Stimulated activated CD8-positive, alpha-beta memory T cell treated with anti-CD3 and anti-CD28 coated beads, Interleukin-2, amount 100 ng/mL, for 48 hours (primary cell): ENCODE measurements at places on chromosomes 2 and 18.

GRCh38 chr2:209913786-209914345 lies 88.6 kb upstream of the RPE start:
- DNase-seq, result no peak

DNA sequence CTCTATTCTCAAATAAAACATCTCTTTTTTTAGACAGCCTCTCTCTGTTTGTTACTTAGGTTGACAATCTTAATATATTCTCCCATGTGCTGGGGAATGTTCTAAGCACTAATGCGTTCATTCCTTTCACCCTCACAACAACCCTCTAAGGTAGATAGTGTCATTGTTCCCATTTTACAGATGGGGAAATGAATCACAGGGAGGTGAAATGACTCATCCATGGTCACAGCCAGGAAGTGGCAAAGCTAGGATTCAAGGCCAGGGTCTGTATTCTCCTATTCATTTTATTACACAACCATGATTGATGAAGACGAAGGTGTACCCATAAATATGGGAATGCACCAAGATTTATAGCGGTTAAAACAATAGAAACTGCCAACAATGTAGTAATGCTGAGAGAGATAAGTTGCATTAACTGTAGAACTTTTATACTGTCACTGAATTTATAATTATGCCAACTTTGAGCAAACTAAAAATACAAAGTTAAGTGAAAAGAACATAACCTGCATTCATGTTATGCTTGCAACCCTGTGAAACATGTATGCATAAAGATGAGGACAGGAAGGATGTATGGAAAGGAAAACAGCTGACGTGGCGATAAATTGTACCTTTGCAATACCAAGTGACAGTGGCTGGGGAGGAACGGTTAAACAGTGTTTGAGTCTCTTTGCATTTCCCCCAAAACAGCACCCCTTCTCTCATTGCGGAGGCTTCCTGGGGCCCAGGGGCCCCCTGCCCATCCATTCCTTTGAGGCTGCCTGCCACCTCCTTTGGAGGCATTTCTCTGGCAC lies 257.7 kb upstream of the AGAP1 start:
- DNase-seq, result no peak

- no peak for DNase-seq
These were observed 31.7 kb downstream of the UBE2F start for GRCh38 chr2:237998530-237998929.

- no peak for DNase-seq
These were observed 69.6 kb upstream of the COL5A2 start for GRCh38 chr2:189249171-189249570.

GRCh38 chr2:208698114-208698513 lies 291.5 kb downstream of the PTH2R start:
- DNase-seq, result no peak

DNA sequence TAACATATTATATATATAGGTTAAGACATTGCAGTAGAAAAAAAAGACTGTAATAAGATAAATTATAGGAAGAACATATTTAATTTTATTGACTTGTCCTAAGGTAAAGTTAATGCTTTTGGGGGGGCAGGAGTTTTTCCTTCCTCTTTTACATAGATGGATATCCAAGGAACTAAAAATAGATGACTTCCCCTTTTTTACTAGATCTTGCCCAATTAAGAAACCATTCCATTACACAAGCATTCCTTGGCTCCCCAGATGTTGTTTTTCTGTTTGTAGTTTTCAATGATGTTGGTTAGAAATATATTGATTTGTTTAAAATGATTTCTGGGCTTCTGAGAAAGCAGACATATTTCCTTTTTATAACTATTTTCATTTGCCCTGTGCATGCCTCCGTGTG lies 22.4 kb upstream of the PMAIP1 start:
- DNase-seq, result no peak

DNA sequence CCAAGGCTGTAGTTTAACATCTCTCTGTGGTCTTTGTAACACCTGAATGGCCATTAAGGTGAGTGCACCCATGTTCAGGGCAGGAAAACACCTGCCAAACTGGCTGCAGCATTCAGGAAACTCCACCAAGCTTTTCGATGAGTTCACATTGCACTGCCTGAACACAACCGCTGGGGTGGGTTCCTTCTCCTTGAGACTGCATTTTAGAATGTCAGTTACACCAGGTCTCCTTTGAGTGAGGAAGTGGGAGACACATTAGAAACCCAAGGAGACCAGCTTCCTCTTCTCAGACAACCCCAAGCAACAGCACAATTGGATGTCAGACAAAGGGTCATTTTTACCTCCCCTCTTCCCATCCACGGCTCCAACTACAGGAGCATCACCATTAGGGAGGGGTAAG lies 35.2 kb downstream of the CYRIA start:
- no peak for DNase-seq

- DNase-seq, result no peak
These were observed 27.9 kb downstream of the PUM2 start for GRCh38 chr2:20322527-20323300.

- no peak for DNase-seq
These were observed 610.6 kb downstream of the IRS1 start for GRCh38 chr2:226189061-226189460.

- no peak for DNase-seq
These were observed 26.6 kb downstream of the MYL1 start for GRCh38 chr2:210288408-210288807.

GRCh38 chr2:30565851-30566358 lies 118.9 kb downstream of the LCLAT1 start:
- DNase-seq, result no peak

DNA sequence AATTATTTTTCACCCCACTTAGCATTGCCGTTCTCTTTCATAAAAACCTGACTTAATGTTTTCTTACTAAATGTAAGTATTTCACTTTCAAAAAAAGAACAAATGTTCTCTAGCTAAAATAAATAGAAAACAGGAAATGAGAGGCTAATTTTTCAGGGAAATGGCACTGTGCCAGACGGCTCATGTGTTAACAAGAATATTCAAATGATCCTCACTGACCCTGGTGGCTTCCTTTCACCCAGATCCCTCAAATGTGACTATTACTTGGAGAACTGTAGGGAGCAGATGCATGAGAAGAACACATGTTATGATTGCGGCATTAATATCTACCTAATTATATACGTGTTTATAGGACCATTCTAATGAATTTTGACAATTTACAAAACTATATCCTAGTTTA lies 827.7 kb downstream of the SOCS6 start:
- DNase-seq, result no peak

GRCh38 chr2:137991078-137991477 lies 26.8 kb downstream of the HNMT start:
- DNase-seq, result no peak

- DNase-seq, result no peak
These were observed 278.9 kb downstream of the TSN start for GRCh38 chr2:122034344-122034743.

GRCh38 chr2:106546391-106546990 lies 59.3 kb downstream of the CD8B2 start:
- DNase-seq, result no peak

GRCh38 chr2:211439011-211439410 lies 882.6 kb downstream of the CPS1 start:
- no peak for DNase-seq

DNA sequence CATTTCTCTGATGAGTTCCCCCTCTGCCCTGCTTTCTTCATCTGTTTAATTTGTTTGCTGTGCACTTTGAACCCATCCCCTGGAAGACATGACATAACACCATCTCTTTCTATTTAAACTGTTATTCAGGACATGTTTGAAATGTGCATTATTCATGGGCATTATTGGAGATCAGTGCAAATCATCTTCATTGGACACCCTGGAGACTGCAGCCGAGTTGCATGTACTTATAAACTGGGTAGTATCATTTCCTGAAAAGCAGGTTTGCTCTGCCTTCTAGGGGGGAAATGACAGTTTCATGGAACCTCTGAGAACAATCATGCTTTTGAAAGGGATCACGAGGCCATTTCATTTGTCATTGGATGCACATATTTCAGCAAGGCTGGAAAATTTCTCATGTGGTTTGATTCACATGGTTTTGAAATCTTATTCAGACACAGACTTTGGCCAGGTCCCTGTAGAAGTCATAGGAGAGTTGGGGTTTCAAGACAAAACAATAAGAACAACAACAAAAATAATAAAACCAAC lies 462.8 kb upstream of the MEX3C start:
- no peak for DNase-seq

DNA sequence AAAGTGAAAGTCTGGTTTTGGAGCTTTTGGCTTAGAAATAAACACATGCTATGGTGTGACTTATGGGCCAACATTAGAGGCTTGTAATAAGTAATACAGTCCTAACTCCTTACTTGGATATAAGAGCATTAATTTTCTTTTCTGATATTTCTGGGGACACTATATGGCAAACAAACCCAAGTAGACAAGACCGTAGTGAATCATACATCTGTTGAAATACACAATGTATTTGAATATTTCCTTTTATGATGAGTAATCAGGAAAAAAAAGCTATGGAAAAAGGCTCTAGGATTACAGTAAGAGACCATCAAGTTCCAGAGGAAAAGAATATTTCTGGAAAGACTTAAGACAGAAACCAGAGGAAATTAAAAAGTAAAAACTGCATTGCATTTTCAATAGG lies 146.0 kb upstream of the CYP26B1 start:
- no peak for DNase-seq

DNA sequence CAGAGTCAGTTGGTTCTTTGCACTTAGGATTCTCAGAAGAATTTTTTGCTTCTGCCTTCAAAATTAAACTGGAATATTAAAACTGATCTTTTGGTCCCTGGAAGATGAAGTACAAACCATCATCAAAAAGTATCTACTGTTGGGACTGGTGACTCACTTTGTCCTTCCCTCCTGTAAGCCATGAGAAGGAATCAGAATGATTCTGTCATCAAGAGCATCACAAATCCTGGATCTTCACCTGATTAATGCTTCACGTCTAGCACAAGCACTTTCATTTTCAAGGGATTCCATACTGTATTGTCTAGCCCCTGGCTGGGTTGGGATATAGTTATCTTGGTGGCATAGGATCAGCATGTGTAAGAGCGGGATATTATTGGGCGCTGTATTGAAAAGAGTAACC lies 69.3 kb upstream of the CYP1B1 start:
- no peak for DNase-seq

DNA sequence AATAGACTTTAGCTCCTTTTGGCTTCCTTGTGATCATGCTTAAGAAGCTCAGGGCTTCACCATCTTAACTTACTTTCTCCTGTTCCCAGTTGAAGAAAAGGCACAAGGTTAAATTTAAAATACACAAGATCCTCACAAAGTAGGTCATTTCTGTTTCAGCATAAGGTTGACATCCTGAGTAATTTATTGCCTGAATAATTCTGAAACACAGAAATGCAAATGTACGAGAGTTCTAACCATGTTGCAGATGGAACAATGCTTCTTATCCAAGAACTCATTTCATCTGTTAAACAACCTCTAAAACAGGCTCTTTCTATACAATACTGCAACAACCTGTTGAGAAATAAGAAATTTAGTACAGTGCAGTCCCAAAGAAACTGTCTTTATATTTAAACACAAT lies 395.2 kb downstream of the BCL11A start:
- DNase-seq, result no peak

DNA sequence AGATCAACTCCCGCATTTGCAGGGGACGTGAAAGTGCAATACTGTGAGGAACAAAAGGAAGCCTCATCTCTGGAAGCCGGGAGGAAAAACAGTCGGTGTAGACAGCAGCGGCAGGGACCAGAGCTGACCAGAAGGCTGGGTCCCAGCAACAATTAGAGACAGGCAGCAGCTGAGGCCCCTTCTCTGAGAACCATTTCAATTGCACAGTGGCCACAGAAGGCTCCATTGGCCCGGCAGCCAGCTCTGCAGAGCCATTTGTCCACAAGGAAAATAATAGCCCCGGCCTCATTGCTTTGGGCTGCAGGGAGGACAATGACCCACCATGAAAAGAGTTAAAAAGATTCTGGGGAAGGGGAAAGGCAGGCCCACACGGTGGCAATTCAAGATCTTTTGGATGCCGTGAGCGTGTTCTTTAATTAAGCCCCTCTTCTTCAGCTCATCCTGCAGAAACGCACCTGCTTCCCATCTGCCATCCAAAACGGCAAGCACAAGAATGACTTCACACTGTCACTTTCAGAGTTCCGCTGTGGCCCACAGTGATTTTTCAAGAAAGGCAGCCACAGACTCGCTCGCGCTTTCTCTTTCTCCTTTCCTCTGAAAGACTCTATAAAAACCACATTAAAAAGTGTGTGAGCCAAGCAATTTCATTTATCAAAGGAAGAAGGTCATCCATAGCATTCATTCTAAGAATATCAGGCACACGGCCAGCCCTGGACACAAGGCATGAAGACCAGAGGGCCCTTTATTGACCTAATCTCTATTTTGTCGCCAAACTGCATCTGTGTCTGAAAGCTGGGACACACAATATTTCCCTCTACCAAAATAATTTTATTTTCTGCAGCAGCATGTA lies 293.6 kb downstream of the SOX11 start:
- DNase-seq, result no peak

DNA sequence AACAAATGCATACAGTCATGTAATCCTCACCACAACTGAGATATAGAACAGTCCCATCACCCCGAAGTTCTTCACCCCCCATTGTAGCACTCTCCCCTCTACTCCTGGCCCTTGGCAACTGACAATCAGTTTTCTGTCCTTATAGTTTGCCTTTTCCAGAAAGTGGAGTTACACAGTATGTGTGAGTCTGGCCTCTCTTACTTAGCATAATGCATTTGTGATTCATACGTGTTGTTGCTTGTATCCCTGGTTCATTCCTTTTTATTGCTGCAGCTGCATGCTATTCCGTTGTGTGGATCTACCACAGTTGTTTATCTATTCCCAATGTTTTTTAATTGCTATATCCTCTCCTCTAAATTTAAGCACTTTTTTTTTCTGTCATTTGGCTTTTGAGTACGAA lies 17.6 kb downstream of the ACYP2 start:
- no peak for DNase-seq

GRCh38 chr18:31658670-31659575 lies 25.5 kb downstream of the B4GALT6 start:
- no peak for DNase-seq

DNA sequence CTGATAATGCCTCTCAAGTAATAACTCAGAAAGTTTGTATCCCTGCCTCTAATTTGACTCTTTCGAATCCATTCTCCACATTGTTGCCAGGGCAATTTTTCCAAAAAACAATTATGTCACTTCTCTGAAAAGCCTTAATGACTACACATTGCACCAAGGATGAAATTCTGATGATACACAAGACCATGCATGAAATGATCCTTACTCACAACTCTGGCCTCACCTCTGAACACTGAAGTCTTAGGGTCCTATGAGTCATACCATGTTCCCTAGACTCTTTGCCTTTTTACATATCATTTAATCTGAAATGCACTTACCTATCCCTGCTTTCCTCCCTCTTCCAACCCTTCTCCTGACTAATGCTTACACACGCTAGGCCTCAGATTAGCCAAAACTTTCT lies 51.0 kb downstream of the WDPCP start:
- DNase-seq, result no peak

- no peak for DNase-seq
These were observed 131.5 kb downstream of the FAM161A start for GRCh38 chr2:61722318-61722717.
